ENCODE measurements at places on chromosomes 12 and 14.
A peak's percentile ranks its signal among the peaks of the same experiment; 100 is the strongest.

DNA sequence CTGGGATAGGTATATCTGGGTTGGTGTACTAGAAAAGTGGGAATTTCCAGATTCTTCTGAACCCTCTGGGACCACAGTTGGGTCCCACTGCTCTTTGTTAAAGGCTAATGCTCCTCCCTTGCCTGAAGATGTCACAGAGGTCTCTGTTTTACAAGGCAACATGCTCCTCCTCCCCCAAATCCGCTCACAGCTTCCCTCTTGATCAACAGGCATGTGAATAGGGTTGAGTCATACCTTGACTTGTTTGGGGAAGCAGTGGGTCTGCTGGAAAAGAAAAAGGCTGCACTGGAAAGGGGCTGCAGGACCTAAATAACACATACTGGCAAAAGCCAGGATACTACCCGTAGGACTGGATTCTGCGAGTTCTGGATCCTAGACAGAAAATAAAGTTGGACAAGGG lies 165.4 kb upstream of the TMEM260 start:
- DNase-seq, result no peak

DNA sequence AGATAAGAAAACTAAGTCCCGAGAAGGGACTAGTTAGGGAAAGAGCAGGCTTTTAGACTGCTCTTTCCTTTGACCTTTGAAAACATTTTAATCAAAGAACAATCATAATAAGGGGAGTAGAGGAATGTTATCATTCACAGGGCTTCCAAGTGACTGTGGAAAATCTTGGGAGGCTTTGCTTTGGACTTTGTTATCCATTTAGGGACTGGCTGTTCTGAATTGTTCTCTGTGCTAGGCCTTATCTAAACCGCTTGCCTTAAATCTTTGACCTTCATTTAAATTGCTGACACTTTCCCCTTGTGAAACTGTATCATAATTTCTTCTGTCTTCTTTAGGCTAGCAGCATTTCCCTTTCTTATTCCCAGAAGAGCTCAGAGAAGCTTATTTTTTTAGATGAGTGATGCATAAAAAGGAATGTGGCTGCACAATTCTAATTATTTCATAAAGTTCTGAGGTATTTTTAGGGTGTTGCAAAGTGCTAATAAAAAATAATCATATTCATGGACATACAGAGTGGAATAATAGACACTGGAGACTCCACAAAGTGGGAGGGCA lies 9.5 kb upstream of the CALM1 start:
- DNase-seq, result no peak

GRCh38 chr14:95699412-95699811 lies 13.2 kb downstream of the TCL1B start:
- no peak for DNase-seq

DNA sequence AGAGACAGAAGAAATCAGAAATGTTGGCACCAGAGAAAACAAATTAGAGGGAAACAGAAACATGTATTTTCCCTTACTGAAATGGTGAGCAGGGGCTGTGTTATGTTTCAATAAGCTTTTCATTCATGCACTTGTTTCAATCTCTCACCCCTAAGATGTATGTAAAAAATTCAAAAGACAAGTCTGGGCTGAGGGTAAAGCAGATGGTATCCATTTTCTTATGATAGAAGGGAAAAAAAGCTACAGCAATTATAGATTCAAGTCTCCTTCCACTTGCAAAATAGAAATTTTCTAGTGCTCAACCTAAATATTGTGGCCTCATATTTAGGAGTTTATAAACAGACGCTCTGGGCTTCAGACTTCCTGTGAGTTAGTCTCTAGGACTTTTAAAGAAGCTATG lies 138.3 kb downstream of the ST8SIA1 start:
- no peak for DNase-seq

DNA sequence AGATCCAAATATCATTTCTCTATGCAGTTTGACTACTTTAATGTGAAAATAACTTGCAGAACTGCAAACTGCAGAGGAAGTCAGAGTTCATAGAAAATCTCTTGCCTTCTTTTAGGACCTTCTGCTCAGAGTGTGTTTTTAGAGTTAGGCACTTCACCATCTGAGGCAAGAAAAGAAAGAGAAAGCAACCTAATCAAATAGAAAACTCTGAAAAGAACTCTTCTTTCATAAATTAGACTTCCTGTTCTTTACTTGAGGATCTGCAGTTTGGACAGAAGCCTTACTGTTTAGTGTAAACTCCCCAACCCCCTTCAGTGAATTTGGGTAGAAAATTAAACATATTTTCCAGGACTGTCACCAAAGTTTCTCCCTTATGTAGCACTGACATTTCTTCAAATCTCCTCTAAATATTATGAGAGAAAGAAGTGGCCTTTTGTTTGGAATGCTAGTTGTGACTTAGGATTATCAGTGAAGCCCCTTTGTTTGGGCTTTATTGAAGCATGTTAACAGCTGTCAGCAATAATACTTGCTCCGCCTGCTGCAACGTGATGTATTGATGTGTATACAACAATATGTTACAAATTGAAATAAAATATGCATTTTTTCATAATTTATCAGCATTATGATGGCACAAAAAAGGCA lies 99.5 kb downstream of the PDZRN4 start:
- no peak for DNase-seq

DNA sequence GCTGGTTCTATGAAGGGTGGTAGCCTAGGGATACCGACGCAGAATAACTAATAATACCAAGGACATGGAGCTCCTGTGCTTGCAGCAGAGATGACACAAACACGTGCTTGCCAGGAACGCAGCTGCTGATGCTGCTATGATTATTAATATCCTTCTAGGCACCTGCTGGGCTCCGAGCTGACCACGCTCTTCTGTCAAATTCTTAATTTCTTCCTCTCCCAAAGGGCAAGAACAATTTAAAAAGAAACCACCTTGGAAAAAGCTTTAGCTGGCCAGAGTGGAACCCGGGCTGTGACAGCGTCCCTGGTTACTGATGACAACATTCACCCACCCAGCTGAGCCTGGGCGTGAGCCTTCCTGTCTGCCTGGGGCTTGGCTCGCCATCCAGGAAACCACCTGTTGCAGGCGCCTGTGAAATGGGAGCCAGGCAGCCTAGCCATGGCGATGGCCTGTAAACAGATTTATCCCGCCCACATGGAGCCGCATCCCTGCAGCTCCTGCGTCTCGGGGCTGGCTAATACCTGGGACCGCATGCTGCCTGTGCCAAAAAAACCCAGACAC lies 28.8 kb downstream of the CLMN start:
- peak; percentile 70 for DNase-seq

DNA sequence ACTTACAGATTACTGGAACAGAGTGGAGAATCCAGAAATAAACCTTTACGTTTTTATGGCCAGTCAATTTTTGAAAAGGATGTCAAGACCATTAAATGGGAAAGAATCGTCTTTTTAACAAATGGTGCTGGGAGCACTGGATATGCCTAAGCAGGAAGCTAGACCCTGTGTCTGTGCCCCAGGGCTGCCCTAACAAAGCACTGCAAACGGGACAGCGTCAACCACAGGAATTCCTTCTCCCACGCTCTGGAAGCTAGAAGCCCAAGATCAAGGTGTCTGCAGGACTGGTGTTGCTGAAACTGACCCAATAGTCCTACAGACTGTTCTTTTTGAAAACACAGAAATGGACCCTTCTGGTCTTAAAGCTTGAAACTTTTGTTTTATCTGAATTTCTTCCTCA lies 9.3 kb upstream of the TMEM121 start:
- no peak for DNase-seq

DNA sequence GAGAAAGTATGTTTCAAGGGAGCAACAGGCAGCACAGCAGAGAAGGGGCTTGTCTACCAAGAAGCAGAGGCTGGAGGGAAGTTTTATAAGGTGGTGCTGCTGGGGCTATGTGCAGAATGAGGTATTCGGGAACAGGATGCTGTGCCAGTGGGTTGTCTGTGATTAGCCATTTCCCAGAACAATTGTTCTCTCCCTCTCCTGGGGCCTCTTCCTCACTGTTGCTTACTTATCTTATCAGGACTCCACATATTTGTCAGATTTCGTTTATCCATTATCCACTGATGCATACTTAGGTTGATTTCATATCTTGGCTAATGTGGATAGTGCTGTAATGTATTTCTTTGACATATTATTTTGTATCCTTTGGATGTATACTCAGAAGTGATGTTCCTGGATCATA lies 195.1 kb upstream of the RTL1 start:
- no peak for DNase-seq

Data from NCI-H187 (cell line).